ENCODE measurements at places on chromosomes 2 and 18.
A peak's percentile ranks its signal among the peaks of the same experiment; 100 is the strongest.

DNA sequence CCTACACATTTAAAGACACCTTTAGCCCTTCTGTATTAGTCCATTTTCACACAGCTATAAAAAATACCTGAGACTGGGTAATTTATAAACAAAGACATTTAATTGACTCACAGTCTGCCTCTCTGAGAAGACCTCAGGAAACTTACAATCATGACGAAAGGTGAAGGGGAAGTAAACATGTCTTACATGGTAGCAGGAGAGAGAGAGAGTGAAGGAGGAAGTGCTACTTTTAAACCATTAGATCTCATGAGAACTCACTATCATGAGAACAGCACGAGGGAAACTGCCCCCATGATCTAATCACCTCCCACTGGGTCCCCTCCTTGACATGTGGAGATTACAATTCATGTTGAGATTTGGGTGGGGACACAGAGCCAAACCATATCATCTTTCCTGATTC lies 946.6 kb downstream of the SLC4A3 start:
- no peaks in the 10 kb centered on the region for H3K27me3 ChIP-seq

DNA sequence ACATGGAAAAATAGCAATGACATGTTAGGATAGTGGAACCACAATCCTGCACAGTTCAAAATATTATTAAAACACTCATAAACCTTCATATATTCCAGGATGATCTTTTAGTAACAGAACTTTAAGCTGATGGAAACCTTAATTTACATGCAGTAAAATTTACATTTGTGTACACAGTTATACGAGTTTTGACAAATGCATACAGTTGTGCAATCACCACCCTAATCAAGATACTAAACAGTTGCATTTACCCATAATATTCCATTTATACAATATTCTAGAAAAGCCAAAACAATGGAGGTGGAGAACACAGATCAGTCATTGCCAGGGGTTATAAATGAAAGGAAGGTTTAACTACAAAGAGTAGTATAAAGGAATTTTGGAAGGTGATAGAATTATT lies 117.6 kb downstream of the EXOC6B start:
- no peaks in the 10 kb centered on the region for H3K4me1 ChIP-seq
- H3K36me3 ChIP-seq: no peaks in the 10 kb centered on the region
- no peak overlapping the region for H3K27ac ChIP-seq
- no peaks in the 10 kb centered on the region for H3K27me3 ChIP-seq
- no peak overlapping the region for H3K4me3 ChIP-seq
- no peak for DNase-seq

DNA sequence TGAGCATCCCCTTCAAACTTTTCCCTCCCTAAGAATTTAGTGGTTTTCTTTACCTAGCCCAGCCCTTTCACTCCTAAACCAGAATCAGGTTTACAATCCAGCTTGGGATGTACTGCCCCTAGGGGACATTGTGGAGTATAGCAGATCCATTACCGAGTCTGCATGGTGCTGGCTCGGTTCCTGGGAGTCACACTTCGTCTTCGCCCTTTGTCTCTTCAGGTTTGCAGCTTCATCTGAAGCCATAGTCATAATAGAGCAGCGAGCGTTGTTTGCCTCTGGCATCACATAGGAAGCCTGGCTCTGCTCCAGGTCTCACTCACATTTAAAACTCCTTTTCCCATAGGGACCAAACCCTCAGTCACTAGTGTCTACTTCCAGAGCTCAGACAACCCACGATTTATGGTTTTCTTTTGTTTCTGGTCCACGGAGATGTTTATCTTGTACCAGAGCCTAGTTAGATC lies 16.8 kb upstream of the LYPD6 start:
- H3K36me3 ChIP-seq: no peaks in the 10 kb centered on the region
- DNase-seq: peak; percentile 76
- peaks cover 9% of the 10 kb centered on the region for H3K4me1 ChIP-seq
- no peak overlapping the region for H3K27ac ChIP-seq
- peaks cover under 1% of the 10 kb centered on the region for H3K27me3 ChIP-seq

DNA sequence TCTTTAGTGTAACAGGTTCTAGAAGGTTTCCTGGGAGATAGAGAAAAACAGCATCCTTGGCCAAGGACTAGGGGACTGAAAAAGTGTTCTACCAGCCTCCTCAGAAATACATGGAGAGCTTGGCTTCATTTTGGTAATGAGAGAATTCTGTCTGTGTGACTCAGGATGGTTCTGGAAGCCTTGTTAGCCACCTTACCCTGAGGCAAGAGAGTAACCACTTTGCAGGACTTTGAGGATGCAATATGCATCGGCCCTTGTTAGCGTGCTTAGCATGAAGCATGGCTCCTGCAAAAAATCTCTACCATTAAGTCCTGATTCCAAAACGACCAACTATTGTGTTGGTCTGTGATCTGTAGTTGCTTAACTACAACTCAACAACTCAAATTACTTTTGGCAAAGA lies 79.8 kb downstream of the C1QL2 start:
- H3K36me3 ChIP-seq: no peaks in the 10 kb centered on the region
- no peak overlapping the region for H3K27ac ChIP-seq
- no peak for DNase-seq
- H3K27me3 ChIP-seq: peaks cover 33% of the 10 kb centered on the region

DNA sequence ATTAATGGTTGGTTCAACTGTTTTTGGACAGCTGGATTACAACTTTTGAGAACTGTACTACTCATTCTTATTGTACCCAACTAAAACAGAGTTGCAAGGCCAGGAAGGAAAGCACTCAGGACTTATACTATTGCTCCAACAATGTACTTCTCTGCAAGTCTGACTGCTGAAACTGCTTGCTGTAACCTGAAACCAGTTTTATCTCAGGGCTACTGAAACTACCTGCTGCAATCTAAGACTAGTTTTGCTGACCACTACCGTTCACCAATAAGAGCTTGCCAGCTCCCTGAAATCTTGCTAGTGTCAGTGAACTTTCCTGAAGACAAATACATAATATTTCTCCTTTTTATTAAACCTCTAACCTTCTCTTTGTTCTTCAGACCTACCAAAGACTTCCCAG lies 157.3 kb downstream of the CDCA7 start:
- no peaks in the 10 kb centered on the region for H3K36me3 ChIP-seq
- peaks cover 48% of the 10 kb centered on the region for H3K27me3 ChIP-seq
- H3K27ac ChIP-seq: no peak overlapping the region
- DNase-seq: peak; percentile 34

GRCh38 chr18:14959550-14959949 lies 211.6 kb downstream of the ANKRD30B start:
- no peak for DNase-seq
- no peaks in the 10 kb centered on the region for H3K4me1 ChIP-seq
- H3K36me3 ChIP-seq: no peaks in the 10 kb centered on the region
- H3K27ac ChIP-seq: no peak overlapping the region
- no peaks in the 10 kb centered on the region for H3K27me3 ChIP-seq

DNA sequence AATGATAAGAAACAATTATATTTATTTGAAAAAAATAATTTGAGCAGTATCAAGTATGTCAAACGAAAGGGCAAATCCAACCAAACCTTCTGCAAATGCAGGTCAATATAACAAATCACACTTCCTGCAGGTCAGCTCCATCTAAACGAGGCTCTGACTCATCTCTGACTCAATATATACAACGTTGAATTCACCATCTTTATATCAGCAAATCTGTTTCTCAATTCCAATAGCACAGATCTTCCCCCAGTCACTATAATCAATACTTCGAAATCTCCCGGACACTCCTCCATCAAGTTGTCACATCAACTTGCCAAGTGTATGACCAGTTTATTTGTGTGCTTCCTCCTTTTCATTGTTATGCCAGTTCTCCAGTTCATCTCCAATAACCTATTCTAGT lies 388.9 kb downstream of the ZEB2 start:
- H3K4me1 ChIP-seq: peaks cover 9% of the 10 kb centered on the region
- no peaks in the 10 kb centered on the region for H3K36me3 ChIP-seq
- no peak overlapping the region for H3K4me3 ChIP-seq
- DNase-seq: peak; percentile 31
- no peak overlapping the region for H3K27ac ChIP-seq

DNA sequence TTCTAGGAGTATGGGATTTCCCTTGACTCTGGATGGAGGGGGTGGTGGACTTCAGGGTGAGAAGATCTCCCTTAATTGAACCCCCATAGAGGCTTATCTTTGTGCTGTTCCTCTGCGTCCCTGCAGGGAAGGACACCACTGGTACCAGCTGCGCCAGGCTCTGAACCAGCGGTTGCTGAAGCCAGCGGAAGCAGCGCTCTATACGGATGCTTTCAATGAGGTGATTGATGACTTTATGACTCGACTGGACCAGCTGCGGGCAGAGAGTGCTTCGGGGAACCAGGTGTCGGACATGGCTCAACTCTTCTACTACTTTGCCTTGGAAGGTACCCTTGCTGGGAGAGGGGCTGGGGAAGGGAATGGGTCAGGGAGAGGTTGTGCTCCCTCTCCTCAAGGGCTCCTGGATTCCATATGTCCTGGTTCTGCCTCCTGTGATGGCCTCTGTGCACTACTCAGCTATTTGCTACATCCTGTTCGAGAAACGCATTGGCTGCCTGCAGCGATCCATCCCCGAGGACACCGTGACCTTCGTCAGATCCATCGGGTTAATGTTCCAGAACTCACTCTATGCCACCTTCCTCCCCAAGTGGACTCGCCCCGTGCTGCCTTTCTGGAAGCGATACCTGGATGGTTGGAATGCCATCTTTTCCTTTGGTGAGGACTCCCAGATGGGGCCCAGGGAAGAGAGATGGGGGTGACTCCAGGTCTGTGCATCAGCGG lies 19.3 kb downstream of the PRKAG3 start:
- H3K27ac ChIP-seq: no peak overlapping the region
- H3K36me3 ChIP-seq: no peaks in the 10 kb centered on the region
- peaks cover 19% of the 10 kb centered on the region for H3K27me3 ChIP-seq

DNA sequence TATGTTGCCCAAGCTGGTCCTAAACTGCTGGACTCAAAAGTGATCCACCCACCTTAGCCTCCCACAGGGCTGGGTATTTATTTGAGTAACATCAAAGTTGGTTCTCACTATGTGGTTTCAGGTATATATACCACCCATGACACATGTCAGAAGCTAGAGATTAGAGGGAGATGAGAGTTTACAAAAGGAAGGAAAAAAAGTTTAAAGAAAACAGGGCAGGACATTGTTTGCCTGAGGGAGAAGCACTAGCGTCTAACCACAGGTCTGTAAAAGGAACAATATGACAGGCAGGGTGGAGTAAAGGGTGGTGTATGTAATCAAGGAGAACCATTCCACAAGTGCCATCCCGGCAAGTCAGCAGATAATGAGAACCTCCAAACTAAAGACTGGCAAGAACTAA lies 8.5 kb downstream of the CEP76 start:
- H3K36me3 ChIP-seq: peaks cover 45% of the 10 kb centered on the region
- peaks cover 20% of the 10 kb centered on the region for H3K4me1 ChIP-seq
- H3K4me3 ChIP-seq: no peak overlapping the region

GRCh38 chr2:20224164-20224715 lies 690 bp downstream of the SDC1 start:
- peak overlapping the region; percentile 75 for H3K4me3 ChIP-seq
- peaks cover 4% of the 10 kb centered on the region for H3K36me3 ChIP-seq
- H3K27ac ChIP-seq: no peak overlapping the region
- no peak for DNase-seq
- peaks cover 21% of the 10 kb centered on the region for H3K4me1 ChIP-seq
- no peaks in the 10 kb centered on the region for H3K27me3 ChIP-seq

GRCh38 chr2:25844089-25844488 lies 34.2 kb downstream of the ASXL2 start:
- no peaks in the 10 kb centered on the region for H3K27me3 ChIP-seq
- DNase-seq: peak; percentile 56
- H3K36me3 ChIP-seq: peaks cover 34% of the 10 kb centered on the region
- no peak overlapping the region for H3K4me3 ChIP-seq
- no peaks in the 10 kb centered on the region for H3K4me1 ChIP-seq

DNA sequence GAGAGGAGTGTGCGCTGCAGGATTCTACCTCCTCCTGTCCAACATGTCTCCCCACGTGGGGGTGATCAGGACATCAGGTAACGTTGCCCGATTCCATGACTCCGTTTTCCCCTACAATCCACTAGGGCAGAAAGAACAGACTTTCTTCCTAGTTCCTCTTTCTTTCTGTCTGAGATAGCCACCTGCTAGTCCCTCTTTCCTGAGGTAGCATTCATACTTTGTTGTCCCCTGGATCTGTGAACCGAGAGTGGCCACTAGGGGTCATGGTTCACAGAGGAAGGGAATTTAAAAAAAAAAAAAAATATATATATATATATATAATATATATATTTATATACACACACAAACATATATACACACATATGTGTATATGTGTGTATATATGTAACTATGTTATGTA lies 210.0 kb upstream of the ZNF521 start:
- no peaks in the 10 kb centered on the region for H3K4me1 ChIP-seq
- no peaks in the 10 kb centered on the region for H3K36me3 ChIP-seq
- no peaks in the 10 kb centered on the region for H3K27me3 ChIP-seq
- H3K4me3 ChIP-seq: no peak overlapping the region

DNA sequence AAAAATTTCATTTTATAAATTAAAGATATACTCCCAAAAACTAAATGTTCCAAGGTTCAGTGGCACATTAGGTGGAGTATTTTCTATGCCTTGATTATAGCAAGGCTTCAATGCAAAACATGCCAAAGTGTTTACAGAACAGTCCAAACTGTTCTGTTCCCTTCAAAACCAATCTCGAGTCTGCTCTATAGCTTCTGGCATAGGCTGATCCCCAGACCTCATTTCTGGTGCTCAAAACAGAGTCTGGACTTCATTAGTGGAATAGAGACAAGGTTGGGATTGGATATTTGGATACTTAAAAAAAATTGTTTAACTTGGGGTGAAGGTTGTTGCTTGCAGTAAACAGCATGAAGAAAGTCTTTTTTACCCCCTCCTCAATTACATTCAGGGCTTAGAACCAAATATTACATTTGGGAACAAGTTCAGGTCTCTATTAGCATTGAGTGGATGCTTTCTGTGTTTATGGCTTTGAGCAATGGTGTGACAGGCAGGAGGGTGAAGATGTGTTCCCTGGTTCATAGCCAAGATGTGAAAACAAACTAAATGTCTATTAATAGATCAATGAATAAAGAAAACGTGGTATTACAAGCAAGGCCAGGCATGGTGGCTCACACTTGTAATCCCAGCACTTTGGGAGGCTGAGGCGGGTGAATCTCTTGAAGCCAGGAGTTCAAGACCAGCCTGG lies 208.1 kb upstream of the RND3 start:
- H3K4me1 ChIP-seq: peaks cover 9% of the 10 kb centered on the region
- H3K27ac ChIP-seq: no peak overlapping the region
- no peaks in the 10 kb centered on the region for H3K27me3 ChIP-seq
- no peak for DNase-seq
- no peaks in the 10 kb centered on the region for H3K36me3 ChIP-seq
- H3K4me3 ChIP-seq: no peak overlapping the region

DNA sequence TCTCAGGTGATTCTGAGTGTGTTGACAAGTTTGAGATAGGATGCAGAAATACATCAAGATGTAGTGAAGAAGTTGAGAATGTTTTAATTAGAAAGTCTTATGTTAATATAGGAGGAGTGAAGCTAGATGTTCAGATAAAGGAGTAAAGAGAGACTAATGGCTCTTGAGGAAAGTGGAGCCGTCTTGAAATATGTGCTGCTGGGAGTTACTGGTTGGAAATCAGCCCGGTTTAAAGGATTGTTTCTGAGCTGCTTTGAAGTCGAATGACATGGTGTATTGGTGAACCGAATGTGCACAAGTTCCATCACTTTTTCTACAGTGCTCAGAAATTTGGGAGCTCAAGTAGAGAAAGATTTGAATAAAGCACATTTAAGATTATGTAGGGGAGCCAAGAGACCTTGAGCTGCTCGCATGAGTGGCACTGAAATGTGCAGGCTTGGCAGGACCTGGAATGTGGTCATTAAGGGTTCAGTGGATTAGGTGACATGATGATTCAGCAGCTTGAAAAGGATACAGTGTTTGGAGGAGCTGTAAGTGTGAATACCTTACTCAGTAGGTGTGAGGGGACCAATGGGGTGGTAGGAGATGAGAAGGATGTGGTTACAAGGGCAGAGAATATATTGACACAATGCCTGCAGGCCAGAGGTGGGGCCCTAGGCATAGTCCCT lies 68.6 kb downstream of the CAB39 start:
- H3K36me3 ChIP-seq: peaks cover 30% of the 10 kb centered on the region
- peak; percentile 70 for DNase-seq
- peak overlapping the region; percentile 82 for H3K27ac ChIP-seq
- peaks cover 57% of the 10 kb centered on the region for H3K4me1 ChIP-seq
- H3K27me3 ChIP-seq: no peaks in the 10 kb centered on the region

All from MCF 10A (cell line).